ENCODE measurements at places on chromosomes 7 and 10.

- no peak for DNase-seq
These were observed 147.3 kb upstream of the PRPS1L1 start for GRCh38 chr7:18174996-18175395.

- DNase-seq = no peak
These were observed 145.0 kb upstream of the ZNF32 start for GRCh38 chr10:43793704-43794103.

DNA sequence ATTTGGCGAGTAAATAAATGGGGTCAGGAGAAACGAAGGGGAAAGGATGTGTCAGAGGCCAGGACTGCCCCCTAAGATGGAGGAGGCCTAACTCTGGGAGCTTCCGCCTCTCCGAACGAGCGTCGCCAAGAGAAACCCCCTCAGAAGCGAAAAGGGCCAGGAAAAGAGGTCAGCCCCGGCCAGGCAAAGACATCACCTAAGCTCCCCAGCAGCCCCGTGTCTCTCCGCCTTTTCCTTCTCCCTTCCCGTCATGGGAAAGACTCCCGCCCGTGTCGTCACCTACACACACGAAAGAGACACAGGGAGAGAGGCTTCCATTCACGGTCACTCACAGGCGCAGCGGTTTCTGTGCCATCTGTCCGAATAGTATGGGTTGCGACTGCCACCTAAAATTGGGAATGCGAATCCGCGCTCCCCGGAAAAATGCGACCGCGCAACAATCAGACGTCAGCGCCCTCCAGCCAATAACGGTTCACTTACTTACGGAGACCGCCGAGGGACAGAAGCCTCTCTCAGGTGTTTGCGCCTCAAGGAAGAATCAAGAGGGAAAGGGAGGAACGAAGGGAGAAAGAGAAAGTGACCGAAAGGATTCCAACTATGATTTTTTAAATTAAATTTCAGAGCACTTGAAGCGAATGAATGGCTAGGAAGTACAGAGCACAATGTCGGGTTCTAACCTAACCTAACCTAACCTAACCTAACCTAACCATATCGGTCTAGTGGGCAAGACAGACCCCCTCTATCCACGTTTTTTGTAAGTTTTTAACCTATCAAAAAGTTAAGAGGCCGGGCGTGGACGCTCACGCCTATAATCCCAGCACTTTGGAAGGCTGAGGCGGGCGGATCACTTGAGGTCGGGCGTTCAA, at the start of gene CWF19L1:
Gene CWF19L1, minus strand, starts transcription at position 400 of the 866 bp plus-strand sequence. Its CDS starts 45 bp downstream, at position 355.
- DNase-seq = peak; percentile 76

DNA sequence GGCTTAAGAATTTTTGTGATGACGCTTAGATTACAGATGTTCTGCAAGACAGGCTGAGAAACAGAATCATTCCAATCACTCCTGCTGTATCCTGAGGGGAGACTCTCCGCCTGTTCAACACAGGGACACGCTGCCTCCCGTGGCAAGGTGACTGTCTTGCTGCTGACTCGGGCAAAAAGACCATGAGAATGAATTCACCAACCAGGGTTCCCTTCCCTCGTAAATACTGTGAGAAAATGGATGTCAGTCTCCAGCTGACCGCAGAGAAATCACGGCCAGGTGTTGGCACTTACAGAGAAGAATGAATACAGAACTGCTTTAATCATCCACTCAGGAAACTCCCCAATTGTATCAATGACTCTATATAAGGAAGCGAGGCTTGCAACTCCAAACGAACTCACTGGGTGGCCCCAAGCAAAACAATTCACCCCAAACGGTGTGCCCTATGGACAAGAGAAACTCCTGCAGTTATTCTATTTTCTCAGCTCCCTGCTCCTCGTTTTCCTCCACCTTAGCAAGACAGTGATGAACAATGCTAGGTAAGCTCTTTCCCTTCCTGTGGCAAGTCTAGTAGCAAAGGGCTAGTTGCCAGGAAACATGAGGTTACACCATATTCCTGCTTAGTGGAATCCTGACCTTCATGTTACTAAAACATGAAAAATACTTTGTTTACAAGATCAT, 22.8 kb downstream of the GNA12 start:
- DNase-seq = no peak

- no peak for DNase-seq
These were observed 4.1 kb upstream of the GTPBP4 start for GRCh38 chr10:983971-984655.

DNA sequence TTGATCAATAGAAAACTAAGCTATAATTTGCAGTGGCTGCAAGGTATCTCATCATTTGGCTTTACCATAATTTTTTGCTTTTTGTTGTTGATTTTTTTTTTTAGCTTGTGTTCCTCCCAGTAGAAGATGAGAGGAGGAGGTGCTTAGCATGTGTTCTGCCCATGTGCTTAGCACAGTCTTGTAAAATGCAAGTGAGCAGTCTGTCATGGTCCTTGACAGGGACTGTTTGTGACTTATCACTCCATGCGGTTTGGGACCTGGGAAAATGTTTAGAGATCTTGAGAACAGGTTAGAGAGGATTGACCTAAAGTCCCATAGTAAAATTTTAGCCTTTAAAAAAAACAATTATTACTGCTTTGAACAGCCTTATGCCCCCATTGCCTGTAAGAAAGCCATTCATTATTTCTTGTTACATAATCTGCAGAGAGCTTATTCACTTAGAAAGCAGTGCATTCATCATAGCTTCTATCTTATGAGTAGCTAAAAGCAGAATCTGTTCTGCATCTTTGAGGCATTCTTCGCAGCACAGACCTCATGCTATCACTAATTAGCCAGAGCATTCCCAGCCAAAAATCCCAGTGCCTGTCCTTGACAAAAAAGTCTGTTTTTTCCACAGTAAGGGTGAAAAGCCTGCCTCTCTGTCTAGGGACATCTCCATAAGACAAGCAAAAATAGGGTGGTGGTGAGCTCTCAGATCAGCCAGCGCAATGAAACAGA, 748.7 kb upstream of the GALNT17 start:
- no peak for DNase-seq
